ENCODE measurements at places on chromosomes 12 and 14.

DNA sequence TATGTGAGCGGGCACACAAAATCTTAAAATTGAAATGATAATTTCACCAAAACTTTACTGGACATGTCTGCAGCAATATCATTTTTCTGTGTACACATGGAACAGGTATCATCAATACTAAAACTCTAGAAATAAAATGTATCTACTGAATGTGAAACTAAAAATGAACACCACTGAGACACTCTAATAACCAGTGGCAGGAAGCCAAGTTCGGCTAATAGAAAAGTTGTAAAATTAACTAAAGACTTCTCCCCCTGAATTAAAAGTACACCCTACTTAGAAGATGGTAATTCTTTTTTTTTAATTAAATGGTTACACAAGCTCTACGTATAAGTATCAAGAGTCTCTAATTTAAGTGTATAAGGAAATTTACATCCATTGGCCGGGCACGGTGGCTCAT is 227.2 kb downstream of the MED13L start:
- H3K36me3 ChIP-seq: no peaks in the 10 kb centered on the region
- no peak overlapping the region for H3K27ac ChIP-seq
- H3K4me3 ChIP-seq: no peak overlapping the region
- no peaks in the 10 kb centered on the region for H3K27me3 ChIP-seq
- H3K4me1 ChIP-seq: peaks cover 33% of the 10 kb centered on the region

DNA sequence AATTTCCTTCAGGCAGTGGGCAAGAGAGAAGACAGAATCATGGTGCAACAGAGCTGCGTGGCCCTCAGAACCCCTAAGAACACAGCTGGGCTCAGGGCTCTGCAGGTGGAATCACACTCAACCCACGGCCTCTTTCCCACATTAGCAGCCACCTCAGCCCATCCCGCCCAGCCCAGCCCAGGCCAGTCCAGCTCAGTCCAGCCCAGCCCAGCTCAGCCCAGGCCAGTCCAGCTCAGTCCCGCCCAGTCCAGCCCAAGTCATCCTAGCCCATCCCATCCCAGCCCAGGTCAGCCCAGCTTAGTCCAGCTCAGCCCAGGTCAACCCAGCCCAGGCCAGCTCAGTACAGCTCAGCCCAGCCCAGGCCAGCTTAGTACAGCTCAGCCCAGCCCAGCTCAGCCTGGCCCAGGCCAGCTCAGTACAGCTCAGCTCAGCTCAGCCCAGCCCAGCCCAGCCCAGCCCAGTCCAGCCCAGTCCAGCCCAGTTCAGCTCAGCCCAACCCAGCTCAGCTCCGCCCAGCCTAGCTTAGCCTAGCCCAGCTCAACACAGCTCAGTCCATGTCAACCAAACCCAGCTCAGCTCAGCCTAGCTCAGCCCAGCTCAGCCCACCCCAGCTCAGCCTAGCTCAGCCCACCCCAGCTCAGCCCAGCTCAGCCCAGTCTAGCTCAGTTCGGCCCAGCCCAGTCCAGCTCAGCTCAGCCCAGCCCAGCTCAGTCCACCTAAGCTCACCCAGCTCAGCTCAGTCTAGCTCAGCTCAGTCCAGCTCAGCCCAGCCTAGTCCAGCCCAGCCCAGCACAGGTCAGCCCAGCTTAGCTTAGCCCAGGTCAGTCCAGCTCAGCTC is 183.1 kb downstream of the TMEM121 start:
- H3K27me3 ChIP-seq: no peaks in the 10 kb centered on the region
- no peaks in the 10 kb centered on the region for H3K36me3 ChIP-seq
- H3K4me3 ChIP-seq: no peak overlapping the region
- no peak for DNase-seq
- no peaks in the 10 kb centered on the region for H3K4me1 ChIP-seq
- no peak overlapping the region for H3K27ac ChIP-seq

DNA sequence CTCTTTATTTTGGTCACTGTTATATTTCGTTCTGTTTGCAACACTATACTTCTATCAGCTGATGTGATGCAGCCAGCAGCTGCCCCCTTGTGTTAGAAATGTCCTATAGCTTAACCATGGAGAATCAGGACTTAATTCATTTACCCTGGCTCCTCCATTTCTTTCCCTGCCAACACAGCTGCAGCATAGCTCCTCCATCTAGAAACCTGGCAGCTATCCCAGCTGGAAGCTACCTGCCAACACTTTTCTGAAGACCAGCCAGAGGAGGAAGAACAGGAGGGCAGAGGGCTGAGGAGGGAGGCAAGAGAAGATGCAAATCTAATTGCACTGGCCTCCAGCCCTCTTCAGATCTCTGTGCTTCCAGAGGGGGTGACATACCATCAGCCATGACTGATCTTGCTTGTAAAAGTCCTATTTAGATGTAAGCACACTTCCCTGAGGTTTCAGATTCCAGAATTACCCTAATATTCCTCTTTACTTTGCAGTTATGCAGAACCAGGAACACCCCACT is 156.8 kb upstream of the TMEM260 start:
- no peak overlapping the region for H3K4me3 ChIP-seq
- H3K27me3 ChIP-seq: peaks cover 5% of the 10 kb centered on the region
- DNase-seq: peak; percentile 5
- H3K27ac ChIP-seq: no peak overlapping the region
- no peaks in the 10 kb centered on the region for H3K4me1 ChIP-seq
- H3K36me3 ChIP-seq: no peaks in the 10 kb centered on the region

- H3K36me3 ChIP-seq: no peaks in the 10 kb centered on the region
- DNase-seq: no peak
- H3K4me3 ChIP-seq: no peak overlapping the region
Measured at GRCh38 chr14:39673270-39673711, 241.1 kb upstream of the FBXO33 start.

DNA sequence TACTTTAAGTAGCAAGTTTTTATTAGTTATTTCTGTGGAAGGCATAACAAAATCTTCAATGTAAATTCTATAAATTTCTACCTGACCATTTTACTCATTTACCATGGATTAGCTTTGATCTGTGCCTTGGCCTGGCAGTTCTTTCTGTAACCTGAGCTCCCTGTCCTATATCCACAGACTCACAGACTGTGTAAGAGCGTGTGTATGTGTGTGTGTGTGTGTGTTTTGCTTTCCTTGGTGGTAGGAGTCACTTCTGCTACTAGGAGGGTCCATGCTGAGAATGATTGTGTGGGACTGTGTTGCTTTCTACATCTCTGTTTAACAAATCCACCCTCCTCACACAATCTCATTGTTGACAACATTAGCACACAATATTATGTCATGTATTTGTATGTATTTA is 221.2 kb upstream of the PELI2 start:
- peaks cover 5% of the 10 kb centered on the region for H3K27me3 ChIP-seq
- no peak overlapping the region for H3K27ac ChIP-seq
- no peaks in the 10 kb centered on the region for H3K36me3 ChIP-seq
- no peak overlapping the region for H3K4me3 ChIP-seq
- DNase-seq: no peak

DNA sequence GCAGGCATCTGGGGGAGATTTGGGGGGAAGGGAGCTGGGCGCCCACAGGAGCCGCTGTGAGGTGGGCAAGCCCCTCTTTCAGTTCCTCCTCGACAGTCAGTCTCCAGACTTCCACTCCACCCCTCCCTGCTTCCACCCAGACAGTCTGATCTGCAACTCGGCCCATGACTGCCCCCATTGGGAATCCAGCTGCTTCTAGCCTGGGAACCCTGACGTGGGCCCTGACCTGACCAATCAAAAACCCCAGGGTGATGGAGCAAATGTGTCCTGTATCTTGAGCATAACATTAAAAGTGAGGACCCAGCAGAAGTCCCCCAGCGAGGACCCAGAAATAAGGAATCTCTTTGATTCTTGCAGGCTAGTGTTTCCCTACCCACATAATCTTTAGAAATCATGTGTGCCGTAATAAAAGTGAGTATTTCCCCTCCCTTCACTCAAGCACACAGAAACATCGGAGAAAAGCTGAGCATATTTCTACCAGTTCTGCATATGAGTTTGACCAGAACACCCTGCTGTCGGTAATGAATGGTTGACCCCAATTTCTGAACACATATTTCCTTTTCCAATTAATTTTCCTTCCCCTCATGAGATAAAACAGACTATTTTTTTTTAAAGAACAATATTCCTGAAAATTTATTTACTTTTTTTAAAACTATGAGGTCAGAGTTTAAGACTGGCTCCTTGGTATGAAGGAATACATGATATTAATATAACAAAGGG is 6.4 kb downstream of the SSH1 start:
- peaks cover 25% of the 10 kb centered on the region for H3K4me1 ChIP-seq
- no peak overlapping the region for H3K27ac ChIP-seq
- H3K4me3 ChIP-seq: no peak overlapping the region
- no peak for DNase-seq
- H3K27me3 ChIP-seq: no peaks in the 10 kb centered on the region

GRCh38 chr12:114439261-114439683 is 33.3 kb upstream of the TBX5 start:
- no peak for DNase-seq
- peaks cover 74% of the 10 kb centered on the region for H3K27me3 ChIP-seq
- peaks cover 2% of the 10 kb centered on the region for H3K36me3 ChIP-seq
- no peak overlapping the region for H3K4me3 ChIP-seq
- no peaks in the 10 kb centered on the region for H3K4me1 ChIP-seq

DNA sequence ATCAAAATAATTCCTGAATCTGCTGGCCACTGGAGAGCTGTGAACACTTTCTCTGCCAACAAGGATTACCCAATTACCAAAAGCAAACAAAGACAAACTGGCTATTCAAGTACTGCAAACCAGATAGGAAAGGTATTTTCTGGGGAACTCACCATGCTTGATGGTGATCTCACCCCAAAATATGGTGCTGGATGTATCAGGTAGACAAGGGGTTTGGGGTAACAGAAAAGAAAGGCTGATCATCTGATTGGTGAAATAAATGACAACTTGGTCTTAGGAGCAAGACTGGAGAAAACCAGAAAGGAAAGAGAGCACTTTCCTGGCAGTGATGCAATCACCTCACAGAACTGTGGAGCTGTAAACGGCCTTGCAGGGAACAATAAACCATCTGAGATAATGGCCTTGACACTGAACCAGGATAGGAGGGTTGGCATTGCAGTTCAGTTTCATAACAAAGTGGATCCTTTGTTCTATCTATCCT is 31.0 kb upstream of the NPFF start:
- H3K27ac ChIP-seq: no peak overlapping the region
- DNase-seq: no peak
- H3K4me1 ChIP-seq: peaks cover 1% of the 10 kb centered on the region
- no peaks in the 10 kb centered on the region for H3K27me3 ChIP-seq

DNA sequence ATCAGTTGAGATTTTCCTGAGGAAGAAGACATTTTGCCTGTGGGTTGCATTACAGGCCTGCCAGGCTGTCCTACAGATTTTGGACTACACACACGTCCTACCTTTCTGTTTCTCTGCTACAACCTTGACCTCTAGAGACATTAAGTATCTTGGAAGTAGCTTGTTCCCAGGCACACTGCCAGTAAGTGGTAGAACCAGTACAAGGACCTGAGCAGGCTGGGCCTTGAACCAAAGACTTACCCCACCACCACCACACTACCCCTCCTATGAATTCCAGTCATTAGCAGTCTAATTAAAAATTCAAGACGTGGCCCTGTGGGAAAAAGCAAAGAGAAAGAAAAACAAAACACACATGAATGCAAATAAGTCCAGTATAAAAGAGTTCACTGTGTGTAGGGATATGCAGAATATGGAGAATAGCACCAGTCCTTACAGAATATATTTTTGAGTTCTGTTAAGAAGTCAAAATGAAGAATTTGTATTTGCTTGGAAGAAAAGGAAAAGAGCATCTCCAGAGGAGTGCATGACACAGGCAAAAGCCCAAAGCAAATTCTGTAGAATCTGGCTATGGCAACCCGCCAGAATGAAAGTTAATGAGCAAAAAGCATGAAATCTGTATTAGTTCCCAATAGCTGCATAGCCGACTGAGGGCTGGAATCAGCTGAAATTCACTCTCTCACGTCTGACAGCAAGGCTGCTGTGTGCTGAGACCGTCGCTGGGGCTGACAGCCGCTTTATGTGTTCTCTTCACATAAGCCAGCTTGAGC is 74.3 kb upstream of the ST8SIA1 start:
- no peaks in the 10 kb centered on the region for H3K27me3 ChIP-seq
- H3K27ac ChIP-seq: peak overlapping the region; percentile 90
- DNase-seq: no peak
- H3K36me3 ChIP-seq: peaks cover 5% of the 10 kb centered on the region
- H3K4me1 ChIP-seq: peaks cover 17% of the 10 kb centered on the region
- H3K4me3 ChIP-seq: peak overlapping the region; percentile 54

GRCh38 chr14:94689218-94689984 is 77.2 kb downstream of the SERPINA3 start:
- H3K27ac ChIP-seq: no peak overlapping the region
- DNase-seq: peak; percentile 62
- H3K27me3 ChIP-seq: peaks cover 5% of the 10 kb centered on the region
- no peak overlapping the region for H3K4me3 ChIP-seq
- no peaks in the 10 kb centered on the region for H3K4me1 ChIP-seq

DNA sequence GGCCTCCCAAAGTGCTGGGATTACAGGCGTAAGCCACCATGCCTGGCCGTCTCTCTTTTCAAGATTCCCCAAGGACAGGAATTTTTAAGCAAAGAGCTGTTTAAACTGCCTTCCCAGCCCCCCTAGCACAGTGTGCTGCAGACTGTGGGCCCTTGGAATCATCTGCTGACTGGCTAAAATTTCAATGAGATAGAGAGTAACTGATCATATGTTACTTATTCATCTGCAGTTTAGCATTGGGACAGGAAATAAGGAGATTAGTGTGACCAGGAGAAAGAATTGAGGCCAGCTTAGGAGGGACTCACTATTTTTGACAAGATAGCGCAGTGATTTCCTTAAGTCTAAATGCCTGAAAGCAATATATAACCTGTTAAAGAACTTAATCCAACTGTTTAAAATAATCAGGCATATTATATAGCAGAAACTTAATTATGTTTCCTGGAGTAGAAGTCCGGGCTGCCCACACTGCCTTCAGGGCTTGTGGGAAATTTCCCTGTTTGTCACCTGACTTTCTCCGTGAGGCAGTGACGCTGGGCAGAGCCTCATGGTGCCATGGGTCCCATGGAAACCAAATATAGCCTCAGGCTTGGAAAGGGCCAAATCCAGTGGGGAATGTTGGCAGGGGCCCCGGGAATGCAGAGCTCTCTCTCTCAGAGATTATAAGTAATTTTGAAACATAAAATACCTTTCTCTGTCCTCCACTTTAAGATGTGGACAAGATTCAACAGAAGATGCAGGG is 22.8 kb upstream of the CEBPE start:
- H3K4me3 ChIP-seq: no peak overlapping the region
- peaks cover 2% of the 10 kb centered on the region for H3K27me3 ChIP-seq
- H3K36me3 ChIP-seq: no peaks in the 10 kb centered on the region
- H3K4me1 ChIP-seq: peaks cover 12% of the 10 kb centered on the region
- H3K27ac ChIP-seq: no peak overlapping the region

- no peak for DNase-seq
- H3K36me3 ChIP-seq: no peaks in the 10 kb centered on the region
- H3K4me1 ChIP-seq: peaks cover 25% of the 10 kb centered on the region
- H3K27me3 ChIP-seq: peaks cover 21% of the 10 kb centered on the region
- no peak overlapping the region for H3K27ac ChIP-seq
Measured at GRCh38 chr12:53739214-53740129, 12.2 kb upstream of the CALCOCO1 start.

- peak overlapping the region; percentile 61 for H3K4me3 ChIP-seq
- peaks cover 9% of the 10 kb centered on the region for H3K27me3 ChIP-seq
Measured at GRCh38 chr14:21704338-21704737, 30.7 kb upstream of the OR4E1 start.

GRCh38 chr12:57380300-57380699 is 50.5 kb downstream of the R3HDM2 start:
- no peak overlapping the region for H3K4me3 ChIP-seq
- H3K36me3 ChIP-seq: peaks cover 8% of the 10 kb centered on the region
- no peak overlapping the region for H3K27ac ChIP-seq
- no peaks in the 10 kb centered on the region for H3K27me3 ChIP-seq
- no peak for DNase-seq

- no peaks in the 10 kb centered on the region for H3K36me3 ChIP-seq
- DNase-seq: peak; percentile 53
- peak overlapping the region; percentile 44 for H3K4me3 ChIP-seq
- H3K27ac ChIP-seq: peak overlapping the region; percentile 64
Measured at GRCh38 chr12:54360717-54361456, 3.4 kb downstream of the GPR84 start.
